WERI-Rb-1 (cell line): ENCODE measurements at places on chromosomes 4 and X.

GRCh38 chrX:111854556-111855490 lies 21.2 kb upstream of the TRPC5OS start:
- DNase-seq = peak; percentile 27

DNA sequence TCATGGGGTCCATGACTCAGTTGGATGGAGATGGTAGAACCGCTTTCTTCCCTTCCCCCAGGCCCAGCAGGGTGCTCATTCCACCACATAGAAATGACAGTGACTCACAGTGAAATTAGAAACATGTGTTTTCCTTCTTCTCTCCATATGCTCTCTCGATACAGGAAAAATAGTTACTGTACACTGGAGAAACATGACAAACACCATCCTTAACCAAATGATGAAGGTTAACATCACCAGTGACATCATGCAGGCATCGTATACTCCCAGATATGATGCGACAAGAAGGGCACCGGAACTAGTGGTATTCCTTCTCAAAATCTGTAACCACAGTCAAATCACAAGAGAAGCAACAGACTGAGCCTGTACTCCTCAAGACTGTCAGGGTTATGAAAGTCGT lies 11.7 kb upstream of the RAB40A start:
- DNase-seq = no peak

- no peak for DNase-seq
Measured at GRCh38 chr4:6991771-6992557, 51.2 kb upstream of the TADA2B start.

DNA sequence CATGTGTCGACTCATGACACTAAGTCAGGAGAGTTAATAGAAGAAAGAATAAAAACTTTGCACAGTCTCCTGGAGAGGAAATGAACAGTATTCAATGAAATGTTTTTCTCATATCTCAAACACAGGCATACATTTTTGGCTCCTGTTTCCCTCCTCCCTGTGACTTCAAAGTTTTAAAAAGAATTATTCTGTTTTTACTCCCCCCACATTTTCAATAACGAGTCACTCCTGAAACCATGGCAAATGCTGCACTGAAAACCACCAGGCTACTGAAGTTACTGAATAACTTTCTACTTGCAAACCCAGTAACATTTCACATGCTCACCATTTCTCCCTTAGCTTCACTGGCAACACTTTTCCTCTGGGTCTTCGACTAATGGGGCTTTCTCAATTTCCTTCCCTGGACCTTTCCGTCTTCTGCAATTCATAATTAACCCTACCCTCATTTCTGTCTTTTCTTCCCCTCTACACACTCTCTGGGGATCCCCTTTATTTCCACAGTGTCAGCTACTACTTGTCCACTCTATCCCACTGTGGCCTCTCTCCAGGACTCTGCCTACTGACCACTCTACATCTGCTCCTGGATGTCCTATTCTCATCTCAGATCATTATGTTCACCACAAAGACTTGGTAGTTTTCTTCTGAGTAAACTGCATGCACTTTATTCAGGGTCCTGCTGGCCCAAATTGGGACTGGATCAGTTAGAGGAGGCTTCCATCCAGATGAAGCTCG lies 225.8 kb upstream of the ETNPPL start:
- DNase-seq = no peak

DNA sequence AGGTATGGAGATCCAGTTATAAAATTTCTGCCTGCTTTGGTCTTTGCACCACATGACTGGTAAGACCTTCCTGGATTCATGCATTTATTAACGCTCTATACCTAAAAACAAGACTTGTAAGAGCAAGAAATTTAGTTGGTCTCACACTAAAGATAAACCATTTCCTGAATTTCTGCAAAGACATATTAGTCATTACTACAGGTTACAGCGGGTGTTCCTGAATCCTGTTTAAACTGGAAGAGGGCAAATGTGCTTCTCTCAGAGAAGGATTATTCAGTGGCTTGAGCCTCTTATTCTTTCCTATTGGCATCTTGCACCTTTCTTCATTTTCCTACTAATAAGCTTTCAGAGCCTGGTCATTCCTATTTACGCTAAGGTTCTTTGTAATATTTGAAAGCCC lies 397.6 kb upstream of the TENM3 start:
- no peak for DNase-seq

GRCh38 chr4:80173401-80173800 lies 23.9 kb upstream of the PRDM8 start:
- no peak for DNase-seq

GRCh38 chr4:15118292-15118691 lies 116.0 kb downstream of the CPEB2 start:
- no peak for DNase-seq

- no peak for DNase-seq
Measured at GRCh38 chr4:113972781-113973180, 6.7 kb downstream of the ARSJ start.

- DNase-seq = no peak
Measured at GRCh38 chr4:89243733-89244252, 63.8 kb downstream of the GPRIN3 start.

DNA sequence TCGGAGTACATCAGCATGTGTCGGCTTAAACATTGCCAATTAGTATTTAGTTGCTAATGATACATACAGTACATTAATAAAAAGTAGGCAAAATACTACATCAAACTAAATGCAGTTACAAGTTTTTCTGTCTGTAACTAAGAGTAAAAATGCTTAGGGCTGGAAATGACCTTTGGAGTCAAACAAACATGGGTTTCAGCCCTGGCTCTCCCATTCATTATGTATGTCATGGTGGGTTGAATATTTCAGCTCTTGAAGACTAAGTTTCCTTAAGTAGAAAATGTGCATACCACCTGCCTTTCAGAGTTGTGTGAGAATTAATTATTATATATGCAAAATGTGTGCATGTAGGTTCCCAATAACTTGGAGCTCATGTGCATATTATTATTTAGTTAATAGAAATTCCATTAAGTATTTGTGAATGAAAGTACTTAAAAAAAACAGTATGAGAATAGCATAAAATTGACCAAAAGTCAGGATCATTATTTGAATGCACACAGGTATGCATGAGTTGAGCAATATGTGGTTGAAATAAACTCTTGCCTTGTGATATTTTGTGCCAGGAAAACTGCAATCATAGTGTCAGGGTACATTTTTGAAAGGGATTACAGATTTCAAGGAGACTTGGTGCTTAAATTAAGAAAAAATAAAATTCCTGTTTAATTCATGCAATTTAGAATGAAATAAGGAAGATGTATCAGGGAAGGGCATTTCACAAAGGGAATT lies 2048.7 kb downstream of the PCDH7 start:
- no peak for DNase-seq

- no peak for DNase-seq
Measured at GRCh38 chrX:130851569-130851968, 51.4 kb downstream of the ENOX2 start.

DNA sequence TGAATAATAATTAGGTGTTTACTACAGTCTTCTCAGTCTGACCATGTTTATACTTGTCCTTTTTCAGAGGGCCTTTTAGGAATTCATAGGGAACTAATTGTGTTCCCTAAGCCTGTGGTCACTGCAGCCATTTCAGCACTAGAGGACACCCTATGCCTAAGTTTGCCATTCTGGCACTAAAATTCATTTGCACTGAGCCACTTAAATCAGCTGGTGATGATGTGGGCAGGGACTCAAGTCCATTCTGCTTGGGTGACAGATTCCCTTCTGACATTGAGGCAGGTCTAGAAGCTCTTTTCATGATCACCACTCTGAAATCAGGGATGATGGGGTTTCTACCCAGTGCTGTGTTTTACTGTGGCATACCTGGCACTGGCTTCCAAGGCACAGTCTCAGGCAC lies 1178.9 kb upstream of the DIAPH2 start:
- no peak for DNase-seq

GRCh38 chr4:151323667-151324066 lies 1.7 kb downstream of the SH3D19 start:
- DNase-seq = no peak

DNA sequence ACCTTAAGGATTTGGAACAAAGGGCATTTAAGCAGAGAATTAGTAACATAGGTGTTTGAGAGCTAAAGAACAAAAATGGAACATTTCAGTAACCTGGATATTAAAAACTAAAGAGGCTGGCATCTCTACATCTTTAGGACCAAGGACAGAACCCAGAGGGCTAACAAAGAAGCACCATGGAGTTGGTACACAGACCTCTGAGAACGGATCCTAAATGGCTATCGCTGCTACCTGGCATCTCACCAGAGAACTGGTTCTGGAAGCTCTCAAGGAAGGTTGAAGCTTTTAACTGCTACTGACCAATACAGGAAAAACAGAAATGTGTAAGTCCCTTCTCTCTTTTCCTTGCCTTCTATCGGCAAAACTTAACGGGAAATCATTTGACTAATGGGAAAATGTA lies 118.4 kb upstream of the TLL1 start:
- DNase-seq = no peak

GRCh38 chr4:3405176-3405575 lies 36.6 kb upstream of the HGFAC start:
- peak; percentile 1 for DNase-seq

DNA sequence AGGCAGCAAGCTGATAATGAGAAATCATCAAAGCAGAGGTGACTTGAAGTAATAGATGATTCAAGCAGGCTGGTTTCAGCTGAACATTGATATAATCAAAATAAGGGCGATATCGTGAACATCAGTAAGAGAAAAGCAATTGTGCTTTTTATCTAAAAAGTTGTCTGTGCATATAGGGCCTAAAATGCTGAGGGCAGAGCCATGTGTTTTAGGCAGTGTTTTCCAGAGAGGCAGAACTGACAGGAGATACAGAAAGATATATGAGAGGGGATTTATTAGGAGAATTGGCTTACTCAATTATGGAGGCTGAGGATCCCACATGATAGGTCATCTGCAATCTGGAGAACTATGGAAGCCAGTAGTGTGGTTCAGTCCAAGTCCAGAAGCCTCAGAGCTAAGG lies 136.5 kb upstream of the NPY2R start:
- no peak for DNase-seq

- no peak for DNase-seq
Measured at GRCh38 chr4:111362941-111363361, 740.1 kb upstream of the PITX2 start.

GRCh38 chrX:24629701-24630100 lies 17.4 kb downstream of the PCYT1B start:
- no peak for DNase-seq
